ENCODE measurements at places on chromosomes 4 and X.

- DNase-seq, result no peak
Measured at GRCh38 chr4:175986-176385, 51.7 kb downstream of the ZNF718 start.

DNA sequence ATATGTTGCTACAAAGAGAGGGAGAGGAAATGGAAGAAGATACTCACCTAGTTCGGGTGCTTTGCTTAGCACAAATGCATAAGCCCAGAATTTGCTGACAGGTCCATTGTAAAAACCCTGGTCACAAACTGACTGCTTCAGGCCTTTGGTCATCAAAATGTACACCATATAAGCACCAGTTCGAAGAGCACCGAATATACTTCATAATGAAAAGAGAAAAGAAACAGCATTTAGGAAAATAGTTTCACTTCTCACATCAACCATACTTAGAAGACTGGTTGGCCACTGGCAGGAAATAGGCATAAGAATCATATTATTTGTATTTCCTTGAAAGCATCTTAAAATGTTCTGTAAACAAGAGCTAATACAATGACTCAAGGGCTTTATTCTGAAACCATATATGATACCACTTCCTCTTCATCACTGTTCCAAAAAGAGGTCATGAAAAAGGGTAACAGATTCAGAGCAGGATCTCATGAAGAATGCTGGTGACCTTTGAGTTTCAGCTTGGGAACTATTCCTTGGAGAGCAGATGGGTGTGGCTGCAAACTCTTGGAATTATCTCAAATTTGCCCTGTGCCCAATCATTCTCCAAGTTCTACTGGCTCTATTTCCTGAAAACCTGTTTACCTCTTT, 138.7 kb downstream of the ELOVL6 start:
- no peak for DNase-seq

GRCh38 chr4:25449270-25449669, 72.2 kb downstream of the ANAPC4 start:
- no peak for DNase-seq

GRCh38 chrX:20506739-20507138, 240.0 kb upstream of the RPS6KA3 start:
- no peak for DNase-seq

DNA sequence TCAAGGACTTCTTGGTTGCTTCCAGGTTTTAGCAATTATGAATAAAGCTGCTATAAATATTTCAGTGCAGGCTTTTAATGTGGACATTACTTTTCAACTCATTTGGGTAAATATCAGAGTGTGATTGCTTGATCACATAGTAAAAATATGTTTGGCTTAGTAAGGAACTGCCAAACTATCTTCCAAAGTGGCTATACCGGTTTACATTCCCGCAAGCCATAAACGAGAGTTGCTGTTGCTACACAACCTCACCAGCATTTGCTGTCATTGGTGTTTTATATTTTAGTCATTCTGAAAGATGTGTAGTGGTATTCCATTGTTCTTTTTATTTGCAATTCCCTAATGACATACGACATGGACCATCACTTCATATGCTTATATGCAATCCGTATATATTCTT, 30.9 kb upstream of the SPOCK3 start:
- DNase-seq, result no peak
